ENCODE measurements at places on chromosomes 7 and 10. TPM values are rescaled to one million over a fixed set of nuclear protein-coding genes. Genes with fewer than 3 reads are reported as not detected.

The SPDYE5 gene
- 4.3 TPM for polyA plus RNA-seq

DNA sequence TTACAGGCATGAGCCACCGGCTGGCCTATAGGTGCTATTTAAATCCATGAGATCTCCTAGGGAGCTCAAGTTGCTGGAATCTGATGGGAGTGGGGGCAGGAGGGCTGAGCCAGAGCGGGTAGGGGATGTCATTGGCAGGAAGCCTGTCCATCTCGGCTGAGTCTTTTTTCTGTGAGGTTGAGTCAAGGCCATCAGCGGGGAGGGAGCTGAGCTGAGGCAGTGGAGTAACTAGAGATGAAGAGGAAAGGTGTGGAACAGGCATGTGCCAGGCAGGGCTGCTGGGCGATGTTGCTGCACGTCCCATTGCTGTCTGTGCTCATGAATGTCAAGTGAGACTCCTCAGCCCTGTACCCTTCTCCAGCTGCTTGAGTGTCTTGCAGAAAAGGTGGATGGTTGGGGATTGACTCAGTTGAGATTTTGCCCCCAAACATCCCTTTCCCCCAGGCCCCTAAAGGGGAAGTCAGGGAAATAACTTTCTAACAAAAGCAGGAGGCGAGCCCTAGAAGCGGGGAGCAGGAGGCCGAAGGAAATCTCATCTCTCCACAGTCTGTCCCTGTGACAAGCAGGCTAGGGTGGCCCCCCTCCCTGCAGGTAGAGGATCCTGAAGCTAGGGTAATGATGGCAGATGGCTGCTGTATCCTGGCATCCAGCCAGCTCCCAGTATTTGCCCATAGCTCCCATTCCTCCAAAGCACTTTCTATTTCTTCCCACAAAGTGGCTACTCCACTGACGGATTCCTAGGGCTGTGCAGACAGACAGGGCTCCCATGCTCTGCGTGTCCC lies 5.4 kb downstream of the ATP6V1F start:
- DNase-seq, result no peak

DNA sequence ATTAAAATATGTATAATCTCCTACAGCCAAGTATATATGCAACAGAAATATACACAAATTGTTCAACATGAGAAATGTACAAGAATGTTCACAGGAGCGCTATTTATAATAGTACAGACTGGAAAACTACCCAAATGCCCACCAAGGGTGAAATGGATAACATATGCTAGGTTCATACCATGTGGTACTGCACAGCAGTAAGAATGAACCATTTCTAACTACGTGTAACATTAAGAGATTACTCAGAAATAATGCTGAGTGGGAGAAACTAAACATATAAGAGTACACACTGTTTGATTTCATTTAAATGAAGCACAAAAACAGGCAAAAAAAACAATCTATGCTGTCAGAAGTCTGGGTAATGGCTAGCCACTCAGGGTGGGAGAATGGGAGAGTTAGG lies 45.8 kb downstream of the RNLS start:
- no peak for DNase-seq

The GATA3 gene
- polyA plus RNA-seq, result 2.5 TPM

DNA sequence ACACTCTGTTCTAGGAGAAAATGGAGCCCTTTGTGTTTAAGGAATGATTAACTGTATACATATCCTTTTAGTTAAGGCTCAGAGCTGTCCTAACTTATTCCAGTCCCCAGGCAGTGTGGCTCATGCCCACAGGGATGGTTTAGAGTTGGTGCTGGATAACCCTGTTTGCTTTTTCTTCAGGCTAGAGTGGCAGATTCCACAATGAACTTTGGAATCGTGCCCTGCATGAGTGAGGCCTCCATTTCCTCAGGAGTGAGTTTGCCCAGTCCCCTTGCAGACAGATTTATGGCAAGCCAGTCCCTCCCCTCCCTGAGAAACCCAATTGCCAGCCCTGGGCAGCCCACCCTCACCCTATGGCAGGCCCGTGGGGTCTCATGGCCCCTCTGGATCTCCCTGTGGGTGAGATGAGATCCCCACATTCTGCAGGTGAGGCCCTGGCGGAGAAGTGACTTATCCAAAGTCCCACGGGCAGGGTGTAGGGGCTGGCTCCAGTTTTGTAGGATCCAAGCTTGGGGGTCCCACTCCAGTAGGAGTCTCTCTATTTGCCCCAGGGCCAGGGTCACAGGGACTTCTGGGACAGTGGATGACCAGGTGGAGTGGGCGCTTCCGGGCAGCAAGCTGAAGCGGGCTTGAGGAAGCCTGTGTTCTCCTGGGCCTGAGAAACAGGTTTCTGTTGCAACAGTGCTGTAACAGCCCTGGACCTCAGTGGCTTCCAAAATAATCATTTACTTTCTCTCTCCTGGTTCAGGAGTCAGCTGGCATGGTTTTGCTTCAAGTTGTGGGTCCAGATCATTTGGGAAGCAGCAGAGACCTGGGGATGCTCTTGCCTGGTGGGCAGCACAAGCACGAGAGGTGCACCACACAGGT lies 9.0 kb upstream of the COMTD1 start:
- DNase-seq, result no peak

GRCh38 chr7:9082203-9082602 lies 648.8 kb downstream of the NXPH1 start:
- DNase-seq, result no peak

GRCh38 chr7:66529883-66530610 lies 98.6 kb upstream of the KCTD7 start:
- no peak for DNase-seq

The NPC1L1 gene
- 0.36 TPM for polyA plus RNA-seq

DNA sequence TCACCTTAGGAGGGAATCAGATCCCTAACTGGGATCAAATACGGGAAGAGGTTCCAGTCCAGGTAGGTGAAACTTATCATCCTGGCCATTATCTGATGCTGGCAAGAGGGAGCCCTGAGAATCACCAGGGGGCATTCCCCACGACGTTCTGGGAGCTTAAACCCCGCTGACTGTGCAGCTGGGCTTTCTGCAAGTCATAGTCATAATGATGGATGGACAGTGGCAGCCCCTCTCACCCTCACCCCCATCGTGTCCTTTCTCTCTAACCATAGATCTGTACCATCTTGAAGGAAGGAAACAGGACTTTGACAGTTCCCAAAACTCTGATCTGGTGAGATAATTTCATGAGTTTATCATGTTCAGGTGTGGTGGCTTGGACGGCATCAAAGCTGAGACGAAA lies 50.2 kb downstream of the GATA3 start:
- DNase-seq, result no peak

Measured in right lung (tissue), 10 donors.